Fibroblast of villous mesenchyme (primary cell): ENCODE measurements at places on chromosomes 12 and 14. TPM values are rescaled to one million over a fixed set of nuclear protein-coding genes. Genes with fewer than 3 reads are reported as not detected.

The GALNT8 gene
- under 0.01 TPM in 2 replicates for total RNA-seq

The PPFIA2 gene
- 3.9 and 4.7 TPM in 2 replicates for total RNA-seq

The RNU4-1 gene
- total RNA-seq, result under 0.01 TPM in 2 replicates

The FANCM gene
- total RNA-seq, result 7.4 and 10.8 TPM in 2 replicates

The TAS2R19 gene
- total RNA-seq, result 4.8 and 7.8 TPM in 2 replicates
